ENCODE measurements at places on chromosomes 3 and 15.
A peak's percentile ranks its signal among the peaks of the same experiment; 100 is the strongest.

- no peak for DNase-seq
Observed at GRCh38 chr3:146449076-146449475, 20.3 kb downstream of the PLSCR2 start.

DNA sequence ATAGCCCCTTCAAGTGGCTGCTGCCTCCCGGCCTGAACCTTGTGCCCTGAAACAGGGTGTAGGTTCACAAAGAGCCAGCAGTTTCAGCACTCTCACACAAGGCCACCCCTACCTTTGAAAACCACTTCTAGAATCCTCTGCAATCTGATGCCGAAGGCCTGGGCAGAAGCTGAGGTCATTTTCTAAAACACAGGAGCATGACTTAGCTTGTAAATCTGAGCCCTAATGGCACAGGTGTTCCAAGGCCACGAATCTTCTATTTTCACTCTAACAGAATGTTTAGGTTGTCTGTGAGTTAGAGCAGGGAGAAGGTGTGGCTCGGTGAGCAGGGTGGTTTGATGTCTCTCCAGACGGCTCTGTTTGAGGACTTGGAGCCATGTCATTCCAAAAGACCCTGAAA is 62.3 kb downstream of the SYNM start:
- no peak for DNase-seq

DNA sequence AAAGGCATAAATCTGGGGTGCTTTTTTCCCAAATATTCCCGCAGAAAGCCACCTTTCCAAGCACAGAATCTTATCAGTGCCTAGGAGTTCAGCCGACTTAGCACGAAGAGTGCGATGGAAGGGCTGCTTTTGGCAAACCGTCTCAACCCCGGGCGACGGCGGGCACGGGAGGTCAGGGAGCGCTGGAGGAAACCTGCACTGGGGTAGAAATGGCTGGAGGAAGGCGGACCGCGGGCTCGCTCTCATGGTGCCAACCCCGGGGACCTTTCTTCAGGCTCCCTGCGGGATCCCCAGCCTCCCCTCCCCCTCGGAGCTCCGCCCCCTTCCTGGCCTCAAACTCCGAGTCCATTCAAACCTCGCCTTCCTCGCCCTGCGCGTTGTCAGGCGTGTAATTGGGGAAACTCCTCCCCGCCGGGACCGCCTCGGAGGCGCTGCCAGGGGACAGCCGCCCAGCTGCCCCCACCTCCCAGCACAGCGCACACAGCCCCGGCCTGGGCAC is at the start of gene GABRG3:
Gene GABRG3, plus strand, starts transcription at position 470 of the 499 bp plus-strand sequence.
- no peak for DNase-seq

DNA sequence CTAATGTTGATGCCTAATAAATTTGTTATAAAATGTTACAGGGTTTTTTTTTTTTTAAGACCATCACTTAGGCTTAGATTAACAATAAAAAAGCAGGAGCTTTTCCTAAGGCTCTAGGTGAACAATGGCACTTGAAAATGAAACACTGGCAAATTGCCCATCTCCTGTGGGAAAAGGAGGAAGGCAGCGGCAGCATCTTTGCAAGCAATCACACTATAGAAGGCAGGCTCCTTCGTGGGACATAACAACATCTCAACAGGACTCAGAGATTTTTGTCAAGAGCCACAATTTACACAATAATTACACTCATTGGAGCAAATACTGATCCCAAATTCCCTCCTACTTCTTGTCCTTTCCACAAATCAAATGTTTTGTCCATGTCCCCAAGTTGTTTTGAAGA is 646.7 kb downstream of the ROBO2 start:
- DNase-seq = no peak

DNA sequence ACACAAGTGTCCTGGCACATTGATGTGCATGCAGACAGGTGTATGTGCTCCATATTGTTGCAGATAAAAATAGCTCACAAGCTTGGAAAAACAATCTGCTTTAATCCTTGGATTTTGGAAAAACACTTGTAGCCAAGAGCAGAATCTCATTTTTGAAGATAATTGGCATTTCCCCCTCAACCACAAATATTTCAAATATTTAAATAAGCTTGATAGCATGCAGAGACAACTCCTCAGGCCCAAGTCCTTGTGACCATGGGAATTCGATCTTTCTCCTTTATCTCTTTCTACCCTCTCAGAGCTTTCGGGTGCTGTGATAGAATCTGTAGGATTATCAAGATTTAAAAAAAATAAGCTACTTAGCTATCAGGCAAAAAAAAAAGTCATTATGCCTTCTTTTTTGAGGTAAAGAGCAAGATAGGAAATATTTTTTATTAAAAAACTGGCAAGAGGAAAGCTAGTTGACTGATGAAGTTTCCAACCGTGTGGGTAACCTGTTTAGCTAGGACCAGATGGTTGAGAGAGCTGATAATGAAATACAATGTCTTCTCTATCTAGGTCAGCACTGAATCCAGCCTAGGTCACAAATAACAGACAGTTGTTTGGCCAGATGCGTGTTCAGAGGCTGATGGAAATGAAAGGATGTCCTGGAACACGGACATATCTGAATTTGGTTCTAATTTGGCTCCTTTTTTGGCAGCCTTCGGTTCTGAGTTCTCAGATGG is 54.9 kb upstream of the SNRK start:
- DNase-seq = no peak

DNA sequence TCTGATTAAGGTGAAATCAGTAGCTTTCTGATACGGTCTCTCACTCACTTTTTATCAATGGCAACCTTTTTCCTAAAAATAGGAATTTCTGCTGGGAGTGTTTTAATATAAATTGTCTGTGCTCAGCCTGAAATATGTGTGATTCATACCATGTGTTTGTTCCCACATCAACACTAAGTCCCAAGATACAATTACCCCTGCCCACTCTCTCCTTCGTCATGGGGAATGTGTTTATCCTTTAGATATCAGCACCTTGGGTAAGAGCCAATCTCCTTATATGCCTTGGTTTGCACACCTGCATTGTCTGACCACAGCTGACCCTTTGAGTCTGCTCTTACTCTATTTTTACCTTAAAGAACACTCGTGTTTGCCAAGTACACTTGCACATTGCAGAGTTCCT is 356.4 kb downstream of the LPP start:
- no peak for DNase-seq

DNA sequence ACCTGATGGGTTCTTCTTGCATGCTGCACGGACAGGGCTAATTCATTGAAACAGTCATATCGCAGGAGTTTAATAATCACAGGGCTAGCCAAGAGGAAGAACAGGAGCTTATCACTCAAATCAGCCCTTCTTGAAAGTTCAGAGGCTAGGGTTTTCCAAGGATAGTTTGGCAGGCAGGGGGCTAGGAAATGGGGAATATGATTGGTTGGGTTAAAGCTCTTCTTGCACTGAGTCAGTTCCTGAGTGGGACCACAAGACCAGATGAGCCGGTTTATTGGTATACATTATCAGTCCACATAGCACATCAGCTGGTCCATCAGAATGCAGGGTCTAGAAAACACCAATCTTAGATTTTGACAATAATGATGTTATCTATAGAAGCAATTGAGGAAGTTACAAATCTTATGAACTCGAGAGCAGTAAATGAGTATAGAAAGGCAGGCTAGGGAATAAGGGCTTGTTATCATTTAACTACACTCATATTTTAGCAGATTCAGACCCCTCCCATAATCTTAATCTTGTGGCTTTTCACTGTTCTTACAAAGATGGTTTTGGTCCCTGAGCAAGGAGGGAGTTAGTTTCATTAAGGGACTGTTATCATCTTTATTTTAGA is 58.1 kb upstream of the SLC25A36 start:
- DNase-seq = no peak

DNA sequence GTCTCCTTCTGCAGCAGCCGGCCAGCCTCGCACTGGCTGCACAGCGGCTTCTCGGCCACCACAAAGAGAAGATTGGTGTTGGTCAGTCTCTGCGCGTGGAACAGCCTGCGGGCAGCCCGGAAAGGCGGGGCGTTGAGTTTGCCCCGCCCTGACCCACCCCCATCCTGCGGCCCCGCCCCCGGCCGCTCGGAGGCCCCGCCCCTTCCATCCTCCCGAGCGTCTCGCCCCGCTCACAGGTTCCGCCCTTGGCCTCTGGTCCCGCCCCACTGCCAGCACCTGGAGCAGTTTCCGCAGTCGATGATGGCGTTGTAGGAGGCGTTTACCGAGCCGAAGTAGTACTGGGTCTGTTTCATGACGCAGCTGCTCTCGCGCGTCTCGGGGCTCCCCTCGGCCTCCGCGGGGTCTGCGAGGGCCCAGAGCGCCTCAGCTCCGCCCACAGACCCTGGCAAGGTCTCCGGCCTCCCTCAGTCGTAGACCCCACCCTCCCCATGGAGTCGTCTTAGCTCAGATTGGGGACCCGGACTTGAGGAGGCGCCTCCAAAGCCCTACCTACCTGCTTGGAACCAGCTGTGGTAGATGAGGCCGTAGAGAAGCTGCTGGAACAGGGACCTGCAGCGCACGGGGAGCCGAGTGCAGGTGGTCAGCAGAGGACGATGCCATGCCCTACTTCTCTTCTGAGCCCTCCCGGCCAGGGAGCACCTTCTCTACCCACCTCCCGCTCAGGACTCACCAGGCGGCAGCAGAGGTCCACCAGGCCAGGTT is 5.9 kb upstream of the TMEM115 start:
- peak; percentile 53 for DNase-seq
